ENCODE measurements at places on chromosomes 7 and 10. TPM values are rescaled to one million over a fixed set of nuclear protein-coding genes. Genes with fewer than 3 reads are reported as not detected.

DNA sequence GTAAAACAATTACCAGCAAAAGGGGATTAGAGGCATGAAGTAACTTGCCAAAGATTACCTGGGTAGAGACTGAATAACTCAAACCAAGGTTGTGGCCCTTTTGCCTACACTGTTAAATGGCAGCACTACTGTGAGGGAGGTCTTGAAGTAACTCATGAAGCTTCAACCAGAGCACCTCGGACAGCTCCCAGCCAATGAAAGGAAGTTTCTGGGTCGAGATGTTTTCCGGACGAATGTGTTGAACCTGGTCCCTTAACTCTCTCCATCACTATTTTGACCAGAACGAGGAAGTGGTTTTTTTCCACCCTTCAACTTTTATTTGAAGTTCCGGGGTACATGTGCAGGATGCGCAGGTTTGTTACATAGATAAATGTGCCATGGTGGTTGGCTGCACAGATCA lies 133.6 kb upstream of the PRKCQ start:
- no peak for ATAC-seq

- ATAC-seq = no peak
Observed at GRCh38 chr10:30752481-30752881, 122.9 kb upstream of the LYZL2 start.

EBF3 gene
- total RNA-seq = 40.7 TPM

GRCh38 chr7:113281223-113281622 lies 162.9 kb upstream of the SMIM30 start:
- ATAC-seq = no peak

DNA sequence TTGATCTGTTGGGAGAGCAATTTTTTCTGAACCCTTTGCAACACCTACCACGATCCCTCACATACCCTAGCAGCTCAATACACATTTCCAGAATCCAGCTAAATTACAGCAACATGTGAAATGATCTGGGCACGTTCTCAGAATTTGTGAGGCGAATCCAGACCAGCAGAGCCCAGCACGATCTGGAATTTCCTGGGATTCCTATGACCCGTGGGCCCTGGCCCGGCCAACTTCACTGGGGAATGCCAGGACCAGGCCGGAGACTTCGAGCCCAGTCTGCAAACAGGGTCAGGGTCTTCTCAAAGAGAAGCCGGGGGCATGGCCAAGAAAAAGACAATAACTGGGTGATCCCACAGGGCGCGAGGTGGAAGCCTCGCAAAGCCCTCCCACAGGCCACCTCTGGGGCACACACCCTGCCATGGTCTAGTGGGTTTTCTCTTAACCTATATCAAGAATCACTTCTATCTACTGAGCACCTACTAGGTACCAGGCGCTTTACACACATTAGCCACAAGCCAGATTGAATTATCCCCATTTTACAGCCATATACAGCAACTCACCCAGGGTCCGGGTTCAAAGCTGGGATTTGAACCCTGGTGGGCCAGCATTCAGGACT lies 33.8 kb downstream of the FAM53B start:
- no peak for ATAC-seq

GRCh38 chr10:28533571-28534304 lies 820 bp downstream of the WAC start:
- ATAC-seq = peak; percentile 21

DNA sequence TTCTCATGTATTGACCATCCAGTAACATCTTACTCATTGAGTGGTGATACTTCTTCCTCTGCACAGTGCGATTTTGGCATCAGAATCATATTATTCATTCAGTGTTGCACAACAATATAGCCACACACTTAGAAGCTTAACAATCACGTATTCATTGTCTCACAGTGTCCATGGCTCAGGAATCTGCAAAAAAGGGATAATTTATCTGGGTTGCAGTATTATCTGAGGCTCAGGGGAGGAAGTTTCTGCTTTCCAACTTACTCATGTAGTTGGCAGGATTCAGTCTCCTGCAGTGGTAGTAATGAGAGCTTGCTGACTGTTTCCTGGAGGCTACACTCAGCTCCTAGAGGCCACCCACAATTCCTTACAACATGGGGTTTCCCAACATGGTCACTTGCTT lies 803.6 kb downstream of the SORCS1 start:
- ATAC-seq = peak; percentile 35

DNA sequence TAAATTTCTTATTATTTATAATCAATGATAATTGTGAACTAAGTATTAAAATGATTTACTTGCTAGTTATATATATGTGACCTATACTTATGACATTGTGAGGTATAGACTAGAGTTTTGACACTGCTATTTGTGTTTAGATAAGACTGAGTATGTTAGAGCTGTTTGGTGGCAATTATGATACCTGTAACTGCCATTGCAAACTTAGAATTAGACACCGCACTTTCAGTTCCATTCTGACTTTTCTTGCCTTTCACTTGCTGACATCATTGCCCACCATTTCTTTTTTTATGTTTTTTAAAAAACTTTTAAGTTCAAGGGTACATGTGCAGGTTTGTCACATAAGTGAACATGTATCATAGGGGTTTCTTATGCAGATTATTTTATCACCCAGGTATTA lies 214.5 kb downstream of the MBL2 start:
- ATAC-seq = no peak

WNT8B gene
- total RNA-seq = not detected

NSMCE4A gene
- total RNA-seq = 20.5 TPM

HMX2 gene
- total RNA-seq = not detected

ZNF365 gene
- 1.2 TPM for total RNA-seq

DNA sequence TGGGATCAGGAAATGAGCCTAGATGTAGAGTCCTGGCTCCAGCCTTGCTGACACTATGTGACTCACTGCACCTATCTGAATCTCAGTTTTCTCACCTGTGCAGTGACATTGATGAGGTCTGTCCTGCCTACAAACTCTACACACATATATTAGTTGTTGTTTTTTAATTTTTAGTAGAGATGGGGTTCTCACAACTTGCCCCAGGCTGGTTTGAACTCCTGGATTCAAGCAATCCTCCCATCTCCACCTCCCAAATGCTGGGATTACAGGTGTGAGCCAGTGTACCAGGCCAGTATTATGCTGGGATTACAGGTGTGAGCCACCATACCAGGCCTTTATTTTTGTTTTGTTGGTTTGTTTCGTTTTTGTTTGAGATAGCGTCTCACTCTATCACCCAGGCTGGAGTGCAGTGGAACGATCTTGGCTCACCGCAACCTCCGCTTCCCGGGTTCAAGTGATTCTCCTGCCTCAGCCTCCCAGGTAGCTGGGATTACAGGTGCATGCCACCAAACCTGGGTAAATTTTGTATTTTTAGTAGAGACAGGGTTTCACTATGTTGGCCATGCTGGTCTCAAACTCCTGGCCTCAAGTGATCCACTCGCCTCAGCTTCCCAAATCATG lies 11.8 kb upstream of the DDIT4 start:
- no peak for ATAC-seq

TAS2R39 gene
- 0.50 TPM for total RNA-seq

DNA sequence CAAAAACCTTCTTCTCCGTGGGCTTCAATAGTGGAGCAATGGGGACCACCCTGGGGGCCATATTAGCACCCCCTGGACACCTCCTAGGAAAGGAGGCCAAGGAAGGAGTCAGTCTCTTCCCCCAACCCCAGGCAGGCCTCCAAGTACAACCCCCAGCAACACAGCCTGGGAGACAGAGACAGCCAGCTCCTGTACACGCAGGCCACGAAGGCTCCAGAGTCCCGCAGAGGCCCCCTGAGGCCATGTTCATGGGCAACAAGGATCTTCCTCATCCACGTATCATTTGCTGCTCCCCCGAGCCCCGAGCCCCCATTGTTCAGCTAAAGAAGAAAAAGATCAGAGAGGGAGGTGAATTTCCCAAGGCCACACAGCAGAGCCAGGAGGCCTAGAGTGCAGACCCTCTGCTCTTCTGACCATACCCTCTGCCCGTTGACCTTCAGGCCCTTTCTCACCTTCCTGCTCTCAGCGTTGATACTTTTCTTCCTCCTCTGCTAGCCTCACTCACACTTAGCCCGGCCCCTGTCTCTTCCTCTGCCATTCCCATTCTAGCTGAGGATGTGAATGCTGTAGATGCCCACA lies 35.9 kb upstream of the MYL10 start:
- ATAC-seq = no peak

GRCh38 chr10:100970076-100970913 lies 991 bp downstream of the SEMA4G start:
- no peak for ATAC-seq

GRCh38 chr7:74567318-74567668 lies 90.2 kb upstream of the GTF2I start:
- ATAC-seq = no peak

AGBL3 gene
- total RNA-seq = 9.7 TPM

- peak; percentile 42 for ATAC-seq
Observed at GRCh38 chr10:22713853-22714478, 412 bp downstream of the PIP4K2A start.

DNA sequence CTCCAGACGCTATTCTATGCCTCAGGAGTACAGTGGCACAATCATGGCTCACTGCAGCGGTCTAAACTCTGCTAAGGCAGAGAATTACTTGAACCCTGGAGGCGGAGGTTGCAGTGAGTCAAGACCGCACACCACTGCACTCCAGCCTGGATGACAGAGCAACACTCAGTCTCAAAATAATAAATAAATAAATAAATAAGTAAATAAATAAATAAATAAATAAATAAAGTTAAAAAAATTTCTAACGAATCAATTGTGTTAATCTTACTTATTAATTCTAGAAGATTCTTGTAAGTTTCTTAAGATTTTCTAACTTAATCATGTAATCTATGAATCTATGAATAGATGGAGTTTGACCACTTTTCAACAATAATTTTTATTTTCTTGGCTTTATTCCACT lies 621.4 kb upstream of the POT1 start:
- ATAC-seq = no peak

GRCh38 chr10:22379059-22379458 lies 33.8 kb downstream of the SPAG6 start:
- ATAC-seq = peak; percentile 42

DNA sequence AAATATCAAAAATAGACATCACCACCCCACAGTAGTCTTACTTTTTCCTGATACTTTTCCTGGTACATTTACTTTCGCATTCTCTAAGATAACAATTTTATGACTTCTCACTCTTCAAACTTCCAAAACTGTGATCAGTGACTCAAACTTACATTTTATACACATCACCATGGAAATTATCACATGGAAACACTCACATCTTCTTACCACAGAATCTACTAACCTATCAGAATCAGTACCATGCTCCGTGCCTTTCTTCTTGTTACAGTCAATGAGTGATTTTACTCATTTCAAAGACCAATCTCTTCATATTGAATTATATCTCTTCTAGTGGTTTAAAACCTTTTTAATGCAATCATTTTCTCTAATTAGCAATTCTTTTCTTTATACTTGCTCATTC lies 120.3 kb downstream of the PTEN start:
- no peak for ATAC-seq

PLXDC2 gene
- 6.4 TPM for total RNA-seq

DNA sequence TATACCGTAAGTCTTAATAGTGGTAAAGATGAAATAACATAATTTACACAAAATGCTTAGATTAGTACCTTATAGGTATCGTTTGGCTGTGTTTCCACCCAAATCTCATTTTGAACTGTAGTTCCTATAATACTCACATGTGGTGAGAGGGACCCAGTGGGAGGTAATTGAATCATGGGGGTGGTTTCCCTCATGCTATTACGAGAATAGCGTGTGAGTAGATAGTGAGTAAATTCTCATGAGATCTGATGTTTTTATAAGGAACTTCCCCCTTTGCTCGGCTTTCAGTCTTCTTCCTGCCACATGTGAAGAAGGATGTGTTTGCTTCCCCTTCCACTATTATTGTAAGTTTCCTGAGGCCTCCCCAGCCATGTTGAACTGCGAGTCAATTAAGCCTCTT lies 426.3 kb upstream of the POT1 start:
- ATAC-seq = no peak

DNA sequence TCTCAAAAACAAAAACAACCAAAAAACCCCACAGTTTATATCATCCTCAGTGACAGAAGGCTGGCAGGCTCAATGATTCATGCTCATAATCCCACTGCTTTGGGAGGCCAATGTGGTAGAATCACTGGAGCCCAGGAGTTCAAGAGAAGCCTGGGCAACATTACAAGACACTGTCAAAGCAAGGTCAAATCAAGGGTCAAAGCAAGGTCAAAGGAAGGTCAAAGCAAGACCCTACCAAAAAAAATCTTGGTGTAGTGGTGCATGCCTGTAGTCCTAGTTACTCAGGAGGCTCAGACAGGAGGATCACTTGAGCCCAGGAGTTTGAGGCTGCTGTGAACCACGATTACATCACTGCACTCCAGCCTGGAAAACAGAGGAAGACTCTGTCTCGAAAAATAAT lies 14.2 kb upstream of the NPC1L1 start:
- no peak for ATAC-seq

DCLRE1A gene
- total RNA-seq = 10.0 TPM

All from motor neuron (in vitro differentiated cells).